ENCODE measurements at places on chromosomes 12 and 14. TPM values are rescaled to one million over a fixed set of nuclear protein-coding genes. Genes with fewer than 3 reads are reported as not detected.

Gene DBX2
- total RNA-seq, result not detected

Gene NRIP2
- 1.4 TPM for total RNA-seq

Gene KCNC2
- total RNA-seq, result not detected

Gene EEA1
- 33.5 TPM for total RNA-seq

Gene RAD9B
- total RNA-seq, result 1.1 TPM

Gene VRTN
- not detected for total RNA-seq

Gene SLC10A1
- total RNA-seq, result not detected

Gene SLCO1C1
- 0.72 TPM for total RNA-seq

Gene OR8S1
- not detected for total RNA-seq

Gene CCDC177
- not detected for total RNA-seq

Gene DEPDC4
- not detected for total RNA-seq

Gene TSPAN19
- 0.10 TPM for total RNA-seq

Gene PARP2
- 8.2 TPM for total RNA-seq

Gene VCPKMT
- total RNA-seq, result 7.3 TPM

Gene EXOC3L4
- not detected for total RNA-seq

Gene SDR9C7
- not detected for total RNA-seq

Gene EXD2
- total RNA-seq, result 37.1 TPM

Gene RASSF9
- 6.1 TPM for total RNA-seq

Gene EIF2S3B
- total RNA-seq, result 0.78 TPM

Gene CPNE6
- not detected for total RNA-seq

Gene AQP2
- not detected for total RNA-seq
